ENCODE measurements at places on chromosomes 11 and 22.

GRCh38 chr22:27982106-27982505, 63.0 kb upstream of the PITPNB start:
- no peaks in the 10 kb centered on the region for H3K27me3 ChIP-seq
- H3K27ac ChIP-seq: no peak overlapping the region
- no peak overlapping the region for H3K4me3 ChIP-seq
- DNase-seq: no peak

DNA sequence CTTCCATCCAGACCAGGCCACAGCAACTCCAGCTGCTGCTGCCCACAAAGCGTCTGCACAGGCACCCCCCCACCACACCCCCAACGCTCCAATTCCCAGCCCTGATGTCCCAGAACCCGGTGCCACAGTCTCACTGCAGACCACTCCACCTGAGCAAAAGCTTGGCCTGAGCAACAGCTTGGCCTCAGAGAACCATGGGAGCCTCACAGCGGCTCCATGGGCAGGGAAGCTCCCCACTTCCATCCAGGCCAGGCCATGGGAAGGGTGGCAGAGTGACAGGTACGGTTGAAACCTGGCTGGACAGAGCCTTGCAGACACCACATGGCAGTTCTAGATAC, 13.2 kb downstream of the PLXNB2 start:
- no peak for DNase-seq
- no peaks in the 10 kb centered on the region for H3K27me3 ChIP-seq
- H3K4me1 ChIP-seq: peaks cover 28% of the 10 kb centered on the region
- no peak overlapping the region for H3K4me3 ChIP-seq
- H3K27ac ChIP-seq: peak overlapping the region; percentile 77
- peaks cover 5% of the 10 kb centered on the region for H3K36me3 ChIP-seq

GRCh38 chr11:57335023-57335342, 709 bp downstream of the SSRP1 start:
- peak overlapping the region; percentile 9 for H3K27ac ChIP-seq
- H3K4me1 ChIP-seq: peaks cover 8% of the 10 kb centered on the region
- DNase-seq: no peak
- H3K4me3 ChIP-seq: peak overlapping the region; percentile 96
- peaks cover 44% of the 10 kb centered on the region for H3K36me3 ChIP-seq
- peaks cover 2% of the 10 kb centered on the region for H3K27me3 ChIP-seq

GRCh38 chr11:66523611-66524010, 13.2 kb downstream of the BBS1 start:
- H3K4me1 ChIP-seq: no peaks in the 10 kb centered on the region
- no peak overlapping the region for H3K4me3 ChIP-seq
- H3K36me3 ChIP-seq: peaks cover 20% of the 10 kb centered on the region
- no peak for DNase-seq
- H3K27me3 ChIP-seq: no peaks in the 10 kb centered on the region
- H3K27ac ChIP-seq: no peak overlapping the region

DNA sequence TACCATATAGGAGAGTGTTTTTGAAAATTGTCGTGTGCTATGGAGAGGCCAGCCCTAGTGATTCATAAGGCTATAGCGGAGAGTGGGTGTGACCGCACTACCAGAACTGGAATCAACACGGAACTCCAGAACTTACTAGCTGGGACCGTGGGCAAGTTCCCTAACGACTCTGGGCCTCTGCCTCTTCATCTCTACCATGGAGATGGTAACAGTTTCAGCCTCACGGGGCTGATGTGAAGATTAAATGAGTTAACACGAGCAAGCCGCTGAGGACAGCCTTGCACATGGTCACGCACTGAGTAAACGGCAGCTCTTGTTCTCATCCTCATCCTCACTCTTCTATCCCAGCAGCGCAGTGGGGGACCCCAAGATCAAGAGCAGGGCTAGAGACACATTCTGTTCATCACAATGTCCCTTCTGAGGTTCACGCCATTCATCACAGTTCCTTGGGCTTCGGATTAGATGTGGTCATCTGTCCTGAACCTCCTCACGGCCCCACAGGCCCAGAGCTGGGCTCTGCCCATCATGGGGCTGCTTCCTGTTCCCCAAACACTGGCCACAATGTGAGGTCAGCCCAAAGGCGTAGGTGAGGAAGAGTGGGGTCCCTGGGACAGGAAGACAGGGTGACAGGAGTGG, 47.2 kb upstream of the CD5 start:
- H3K4me3 ChIP-seq: no peak overlapping the region
- DNase-seq: no peak
- no peaks in the 10 kb centered on the region for H3K27me3 ChIP-seq
- no peaks in the 10 kb centered on the region for H3K36me3 ChIP-seq
- H3K4me1 ChIP-seq: no peaks in the 10 kb centered on the region

DNA sequence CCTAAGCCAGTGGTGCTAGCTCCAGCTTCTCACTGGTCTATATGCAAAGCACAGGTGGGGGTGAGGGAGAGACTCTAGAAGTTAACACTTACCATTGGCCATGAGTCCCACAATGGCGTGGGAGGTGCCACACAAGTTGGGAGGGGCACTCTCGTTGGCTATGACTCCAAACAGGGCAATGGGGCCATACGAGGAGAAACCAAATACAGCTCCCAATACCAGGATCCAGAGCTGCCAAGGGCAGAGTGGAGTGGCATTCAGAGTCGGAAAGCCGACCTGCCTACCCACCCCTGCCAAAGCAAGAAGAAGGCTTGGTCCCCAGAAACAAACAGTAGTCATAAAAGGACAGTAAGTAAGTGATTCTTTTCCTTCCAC, 5.6 kb downstream of the SLC37A4 start:
- peaks cover 43% of the 10 kb centered on the region for H3K36me3 ChIP-seq
- no peak overlapping the region for H3K27ac ChIP-seq
- no peaks in the 10 kb centered on the region for H3K27me3 ChIP-seq

DNA sequence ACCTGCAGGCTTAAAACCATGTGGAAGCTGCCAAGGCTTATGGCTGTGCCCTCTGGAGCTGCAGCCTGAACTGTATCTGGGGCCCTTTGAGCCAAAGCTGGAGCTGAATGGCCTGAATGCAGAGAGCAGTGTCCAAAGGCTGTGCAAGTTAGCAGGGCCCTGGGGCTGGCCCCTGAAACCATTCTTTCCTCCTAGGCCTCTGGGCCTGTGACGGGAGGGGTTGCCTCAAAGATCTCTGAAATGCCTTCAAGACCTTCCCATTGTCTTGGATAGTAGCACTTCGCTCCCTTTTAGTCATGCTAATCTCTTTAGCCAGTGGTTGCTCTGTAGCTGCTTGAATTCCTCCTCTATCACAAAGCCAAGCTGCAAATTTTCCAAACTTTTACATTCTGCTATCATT, 12.8 kb upstream of the IFTAP start:
- no peaks in the 10 kb centered on the region for H3K36me3 ChIP-seq
- no peak for DNase-seq
- no peak overlapping the region for H3K4me3 ChIP-seq
- no peak overlapping the region for H3K27ac ChIP-seq

- no peak overlapping the region for H3K27ac ChIP-seq
- DNase-seq: no peak
- no peaks in the 10 kb centered on the region for H3K36me3 ChIP-seq
- H3K27me3 ChIP-seq: no peaks in the 10 kb centered on the region
- no peaks in the 10 kb centered on the region for H3K4me1 ChIP-seq
- no peak overlapping the region for H3K4me3 ChIP-seq
These were observed 676.6 kb upstream of the CCDC179 start for GRCh38 chr11:23536907-23537306.

GRCh38 chr22:27810609-27811151, 9.1 kb upstream of the MN1 start:
- H3K27me3 ChIP-seq: no peaks in the 10 kb centered on the region
- H3K4me1 ChIP-seq: peaks cover 11% of the 10 kb centered on the region
- no peaks in the 10 kb centered on the region for H3K36me3 ChIP-seq
- DNase-seq: no peak

GRCh38 chr11:85132851-85133585, 494.1 kb downstream of the DLG2 start:
- H3K4me1 ChIP-seq: no peaks in the 10 kb centered on the region
- peak; percentile 51 for DNase-seq
- no peak overlapping the region for H3K27ac ChIP-seq
- H3K36me3 ChIP-seq: no peaks in the 10 kb centered on the region
- H3K27me3 ChIP-seq: no peaks in the 10 kb centered on the region
- no peak overlapping the region for H3K4me3 ChIP-seq

DNA sequence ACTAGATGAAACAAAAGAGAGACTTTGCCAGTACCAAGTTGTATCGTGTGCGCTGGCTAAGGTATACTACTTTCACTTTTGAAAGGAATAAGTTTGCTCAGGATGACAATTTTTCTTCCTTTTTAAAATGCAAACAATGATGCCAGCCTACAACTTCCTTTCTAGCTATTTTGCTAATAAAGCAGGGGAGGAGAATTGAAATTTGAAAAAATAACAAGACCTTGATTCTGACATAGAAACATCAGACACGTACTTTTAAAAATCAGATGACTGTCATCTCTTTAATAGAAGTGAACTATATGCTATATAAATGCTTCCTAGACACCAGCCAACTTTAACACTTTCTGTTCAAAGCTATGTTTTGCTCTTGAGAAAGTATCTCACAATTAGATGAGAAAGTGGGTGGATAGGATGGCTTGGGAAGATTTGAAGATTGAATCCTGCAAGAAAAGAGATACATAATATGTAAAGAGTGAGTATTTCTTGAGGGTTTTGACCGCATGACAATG, 41.7 kb upstream of the BLID start:
- no peak overlapping the region for H3K4me3 ChIP-seq
- H3K36me3 ChIP-seq: no peaks in the 10 kb centered on the region
- H3K4me1 ChIP-seq: no peaks in the 10 kb centered on the region
- no peak overlapping the region for H3K27ac ChIP-seq
- DNase-seq: no peak

- no peaks in the 10 kb centered on the region for H3K27me3 ChIP-seq
- DNase-seq: no peak
- no peak overlapping the region for H3K4me3 ChIP-seq
- no peak overlapping the region for H3K27ac ChIP-seq
These were observed 2.3 kb downstream of the LSP1 start for GRCh38 chr11:1854949-1855885.

- H3K4me3 ChIP-seq: no peak overlapping the region
- no peaks in the 10 kb centered on the region for H3K36me3 ChIP-seq
- no peaks in the 10 kb centered on the region for H3K27me3 ChIP-seq
- no peak overlapping the region for H3K27ac ChIP-seq
- no peak for DNase-seq
- peaks cover 19% of the 10 kb centered on the region for H3K4me1 ChIP-seq
These were observed 13.2 kb downstream of the VPS37C start for GRCh38 chr11:61147791-61148620.

- H3K36me3 ChIP-seq: peaks cover 6% of the 10 kb centered on the region
- DNase-seq: no peak
- H3K4me3 ChIP-seq: no peak overlapping the region
- H3K27ac ChIP-seq: no peak overlapping the region
- H3K27me3 ChIP-seq: no peaks in the 10 kb centered on the region
These were observed 29.7 kb downstream of the PPIL2 start for GRCh38 chr22:21695430-21696085.

DNA sequence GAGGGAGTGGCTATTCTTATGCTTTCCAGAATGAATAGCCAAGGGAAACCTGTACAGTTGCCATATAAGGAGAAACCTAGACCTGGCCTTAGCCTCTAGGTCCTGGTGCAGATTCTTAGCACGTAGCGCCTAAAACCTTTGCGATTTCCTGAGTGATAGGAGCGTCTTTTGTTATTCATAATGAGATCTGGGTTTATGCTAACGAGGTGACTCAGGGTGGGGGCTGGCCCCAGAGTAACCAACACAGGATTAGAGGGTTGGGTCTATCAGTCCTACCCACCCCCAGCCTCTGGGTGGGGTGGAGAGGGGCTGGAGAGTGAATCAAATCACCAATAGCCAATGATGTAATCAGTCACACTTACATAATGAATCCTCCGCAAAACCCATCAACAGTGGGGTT, 73.4 kb upstream of the PARVG start:
- H3K27ac ChIP-seq: peak overlapping the region; percentile 35
- no peak overlapping the region for H3K4me3 ChIP-seq
- H3K36me3 ChIP-seq: no peaks in the 10 kb centered on the region
- H3K4me1 ChIP-seq: peaks cover 18% of the 10 kb centered on the region
- no peaks in the 10 kb centered on the region for H3K27me3 ChIP-seq

- no peaks in the 10 kb centered on the region for H3K36me3 ChIP-seq
- no peaks in the 10 kb centered on the region for H3K27me3 ChIP-seq
- H3K4me1 ChIP-seq: no peaks in the 10 kb centered on the region
These were observed 56.7 kb downstream of the HSD17B12 start for GRCh38 chr11:43737201-43737590.

DNA sequence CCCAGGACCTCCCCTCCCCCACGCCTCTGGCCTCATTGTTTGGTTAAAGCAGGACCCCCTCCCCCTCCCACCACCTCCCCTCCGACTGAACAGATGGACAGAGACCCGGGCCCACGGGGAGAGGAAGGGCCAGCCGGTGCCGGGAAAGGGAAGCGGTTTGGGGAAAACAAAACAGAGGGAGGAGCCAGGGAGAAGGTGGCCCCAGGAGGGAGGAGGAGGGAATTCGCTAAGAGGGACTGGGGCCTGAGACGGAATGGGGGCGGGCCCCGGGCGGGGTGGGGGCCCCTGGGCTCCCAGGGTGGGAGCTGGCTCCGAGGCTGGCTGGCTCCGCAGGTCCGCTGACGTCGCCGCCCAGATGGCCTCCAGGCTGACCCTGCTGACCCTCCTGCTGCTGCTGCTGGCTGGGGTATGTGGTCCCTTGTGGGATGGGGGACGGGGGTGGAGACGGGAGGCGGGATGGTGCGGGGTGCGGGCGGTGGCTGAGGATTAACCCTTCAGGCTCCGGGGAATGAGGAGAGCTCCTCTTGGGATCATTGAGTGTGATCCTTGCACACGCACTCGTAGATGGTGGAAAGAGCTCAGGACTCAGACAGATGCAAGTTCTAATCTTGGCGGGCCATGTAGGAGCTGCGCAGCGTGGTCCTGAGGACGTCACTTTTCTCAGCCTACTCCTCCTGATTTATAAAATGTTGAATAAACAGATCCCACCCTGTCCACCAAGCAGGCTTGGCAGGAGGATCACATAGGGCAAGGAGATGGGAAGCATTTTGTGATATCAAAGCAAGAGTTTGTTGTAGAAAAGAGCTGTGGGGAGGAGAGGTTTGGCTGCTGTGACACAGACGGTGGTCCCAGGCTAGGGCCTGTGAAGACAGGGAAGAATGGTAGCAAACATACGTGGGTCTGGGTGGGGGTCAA, 688 bp downstream of the SERPING1 start:
- H3K27ac ChIP-seq: peak overlapping the region; percentile 68
- H3K4me3 ChIP-seq: peak overlapping the region; percentile 53
- H3K27me3 ChIP-seq: no peaks in the 10 kb centered on the region
- DNase-seq: peak; percentile 87
- H3K4me1 ChIP-seq: peaks cover 10% of the 10 kb centered on the region

DNA sequence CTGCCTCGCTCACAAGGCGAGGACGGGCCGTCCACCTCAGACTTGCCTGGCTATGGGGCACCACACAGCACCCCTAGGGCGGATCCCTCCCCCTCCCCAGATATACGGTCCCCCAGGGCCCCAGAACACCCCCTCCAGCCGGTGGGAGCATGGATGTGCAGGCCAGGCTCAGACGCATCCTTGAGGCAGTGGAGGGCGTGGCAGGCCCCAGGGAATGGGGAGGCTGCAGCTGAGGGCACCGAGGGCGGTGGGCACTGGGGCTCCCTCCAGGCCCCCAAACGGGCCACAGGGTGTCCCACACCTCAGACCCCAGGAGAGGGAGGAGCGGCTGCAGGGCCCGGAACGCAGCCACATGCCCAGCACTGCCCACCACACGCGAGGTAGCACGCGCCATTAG, 12.1 kb downstream of the TTLL8 start:
- no peak for DNase-seq
- no peaks in the 10 kb centered on the region for H3K27me3 ChIP-seq
- no peaks in the 10 kb centered on the region for H3K4me1 ChIP-seq
- no peak overlapping the region for H3K27ac ChIP-seq
- H3K4me3 ChIP-seq: no peak overlapping the region

GRCh38 chr11:46672381-46672839, 28.0 kb downstream of the ARHGAP1 start:
- peaks cover 38% of the 10 kb centered on the region for H3K36me3 ChIP-seq
- H3K27ac ChIP-seq: no peak overlapping the region
- no peak overlapping the region for H3K4me3 ChIP-seq
- no peak for DNase-seq
